ENCODE measurements at places on chromosomes 7 and 10.

DNA sequence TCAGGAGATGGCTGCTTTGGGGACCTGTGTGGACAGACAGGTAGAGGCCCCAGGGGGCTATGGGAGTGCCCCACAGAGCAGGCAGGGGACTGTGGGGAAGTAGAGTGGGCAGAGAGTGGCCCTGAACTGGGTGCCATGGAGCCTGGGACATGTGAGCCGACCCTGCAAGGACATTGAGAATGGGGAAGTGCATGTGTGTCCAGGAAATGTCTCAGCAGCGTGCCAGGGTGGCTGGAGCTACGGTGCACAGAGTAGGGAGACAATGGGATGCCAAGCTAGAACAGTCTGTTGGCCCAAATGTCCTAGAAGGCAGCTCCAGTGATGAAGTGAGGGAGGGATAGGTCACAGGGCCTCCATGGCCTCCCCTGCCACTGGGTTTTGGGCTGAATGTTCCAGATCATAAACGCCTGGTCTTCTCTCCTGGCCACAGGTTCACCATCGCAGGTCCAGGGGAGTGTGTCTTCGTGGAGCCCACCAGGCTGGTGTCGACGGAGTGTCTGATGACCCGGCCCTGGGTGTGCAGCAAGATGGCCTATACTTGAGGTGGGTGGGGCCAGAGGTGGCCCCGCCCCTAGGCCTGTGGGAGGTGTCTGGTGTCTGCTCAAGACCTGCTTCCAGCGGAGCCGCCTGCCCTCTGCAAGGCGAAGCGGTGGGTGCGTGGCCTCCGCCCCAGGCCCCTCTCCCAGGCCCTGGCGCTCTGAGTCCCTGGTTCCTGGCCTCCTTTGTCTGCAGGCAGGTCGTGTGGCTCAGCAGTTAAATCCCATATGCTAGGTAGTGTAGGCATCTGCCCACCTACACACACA lies 20.5 kb downstream of the CLEC2L start:
- no peak for DNase-seq

GRCh38 chr7:137287651-137288258 lies 55.8 kb downstream of the PTN start:
- DNase-seq: peak; percentile 46

- DNase-seq: no peak
Observed at GRCh38 chr10:2920637-2921036, 146.7 kb upstream of the PFKP start.

- DNase-seq: peak; percentile 78
Observed at GRCh38 chr10:97673736-97674525, 13.1 kb downstream of the AVPI1 start.

DNA sequence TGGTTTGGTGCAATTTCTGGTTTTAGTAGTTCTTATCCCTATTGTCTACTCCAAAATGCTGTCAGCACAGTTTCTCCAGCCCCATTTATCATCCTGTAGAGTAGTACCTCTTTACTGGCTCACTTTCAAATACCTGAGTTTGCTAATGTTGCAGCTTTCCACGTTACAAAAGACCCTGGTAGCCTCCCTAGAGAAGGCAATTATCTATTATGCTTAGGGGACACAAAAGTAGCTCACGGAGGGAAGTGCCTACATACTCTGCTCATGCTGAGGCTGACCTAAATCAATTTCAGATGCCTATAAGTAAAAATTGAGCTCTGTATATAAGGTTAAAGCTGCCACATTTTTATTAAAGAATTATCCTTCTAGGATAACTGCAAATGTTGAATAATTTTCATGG lies 603.6 kb downstream of the CNTNAP2 start:
- DNase-seq: no peak

- no peak for DNase-seq
Observed at GRCh38 chr10:122387572-122387971, 13.1 kb downstream of the PLEKHA1 start.

DNA sequence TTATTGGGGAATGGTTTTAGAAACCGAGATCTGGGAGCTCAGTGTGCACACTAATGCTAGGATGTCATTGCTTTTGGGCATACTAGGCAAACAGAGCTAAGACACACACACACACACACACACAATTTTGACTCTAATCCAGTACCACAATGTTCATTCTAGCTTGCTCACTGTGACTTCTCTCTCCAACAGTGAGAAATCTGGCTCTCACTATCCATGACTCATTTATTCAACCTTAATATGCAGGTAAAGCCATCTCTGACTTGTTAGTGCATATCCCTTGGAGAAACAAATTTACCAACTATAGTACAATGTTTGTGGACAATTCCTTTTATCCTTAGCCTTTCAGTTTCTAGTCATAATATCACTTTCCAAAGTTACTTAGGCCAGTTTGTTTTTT lies 5.9 kb upstream of the BMS1 start:
- DNase-seq: no peak

GRCh38 chr10:61197057-61197456 lies 253.1 kb upstream of the RHOBTB1 start:
- DNase-seq: no peak

- DNase-seq: no peak
Observed at GRCh38 chr10:97408496-97408992, 7.4 kb upstream of the RRP12 start.

GRCh38 chr10:114334301-114334700 lies 70.0 kb downstream of the AFAP1L2 start:
- DNase-seq: no peak

DNA sequence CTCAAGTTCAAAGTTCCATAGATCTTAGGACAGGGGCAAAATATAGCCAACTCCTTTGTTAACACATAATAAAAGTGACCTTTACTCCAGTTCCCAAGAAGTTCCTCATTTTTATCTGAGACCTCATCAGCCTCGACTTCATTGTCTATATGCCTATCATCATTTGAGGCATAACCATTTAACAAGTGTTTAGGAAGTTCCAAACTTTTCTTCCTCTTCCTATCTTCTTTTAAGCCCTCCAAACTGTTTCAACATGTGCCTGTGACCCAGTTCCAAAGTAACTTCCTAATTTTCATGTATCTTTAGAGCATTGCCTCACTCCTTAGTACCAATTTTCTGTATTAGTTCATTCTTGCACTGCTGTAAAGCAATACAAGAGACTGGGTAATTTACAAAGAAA lies 569.1 kb downstream of the ANKRD7 start:
- no peak for DNase-seq

DNA sequence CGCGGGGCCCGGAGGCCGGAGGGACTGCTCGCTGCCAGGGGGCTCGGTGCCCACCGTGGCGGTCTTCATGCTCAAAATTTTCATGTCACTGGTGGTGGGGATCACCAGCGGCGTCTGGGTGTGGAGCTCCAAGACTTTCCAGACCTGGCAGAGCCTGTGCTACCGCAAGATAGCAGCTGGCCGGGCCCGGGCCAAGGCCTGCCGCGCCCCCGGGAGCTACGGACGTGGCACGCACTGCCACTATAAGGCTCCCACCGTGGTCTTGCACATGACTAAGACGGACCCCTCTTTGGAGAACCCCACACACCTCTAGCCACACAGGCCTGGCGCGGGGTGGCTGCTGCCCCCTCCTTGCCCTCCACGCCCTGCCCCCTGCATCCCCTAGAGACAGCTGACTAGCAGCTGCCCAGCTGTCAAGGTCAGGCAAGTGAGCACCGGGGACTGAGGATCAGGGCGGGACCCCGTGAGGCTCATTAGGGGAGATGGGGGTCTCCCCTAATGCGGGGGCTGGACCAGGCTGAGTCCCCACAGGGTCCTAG lies 2.0 kb downstream of the FZD9 start:
- DNase-seq: no peak

- DNase-seq: no peak
Observed at GRCh38 chr10:56116684-56117083, 244.4 kb downstream of the ZWINT start.

GRCh38 chr10:122995936-122996335 lies 12.7 kb downstream of the IKZF5 start:
- DNase-seq: no peak

GRCh38 chr10:131689016-131689415 lies 211.8 kb upstream of the PPP2R2D start:
- DNase-seq: no peak

- peak; percentile 88 for DNase-seq
Observed at GRCh38 chr10:102452672-102453340, 1.5 kb upstream of the C10orf95 start.

GRCh38 chr10:108817584-108817983 lies 1105.7 kb downstream of the XPNPEP1 start:
- DNase-seq: no peak

GRCh38 chr7:93958651-93959050 lies 37.1 kb downstream of the GNG11 start:
- no peak for DNase-seq

DNA sequence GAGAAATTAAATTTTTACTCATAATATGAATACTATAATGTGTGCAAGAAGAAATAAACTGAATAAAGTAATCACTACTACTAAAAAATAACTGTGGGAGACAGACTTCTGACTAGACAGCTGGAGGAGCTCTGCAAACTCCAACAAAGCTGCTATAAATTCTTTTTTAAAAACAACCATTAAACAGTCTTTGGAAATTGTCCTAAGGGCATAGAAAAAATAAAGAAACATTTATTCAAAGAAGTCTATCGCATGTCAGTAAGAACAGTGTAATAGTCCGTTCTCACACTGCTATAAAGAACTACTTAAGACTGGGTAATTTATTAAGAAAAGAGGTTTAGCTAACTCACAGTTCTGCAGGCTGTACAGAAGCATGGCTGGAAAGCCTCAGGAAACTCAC lies 56.0 kb downstream of the ZPBP start:
- no peak for DNase-seq

DNA sequence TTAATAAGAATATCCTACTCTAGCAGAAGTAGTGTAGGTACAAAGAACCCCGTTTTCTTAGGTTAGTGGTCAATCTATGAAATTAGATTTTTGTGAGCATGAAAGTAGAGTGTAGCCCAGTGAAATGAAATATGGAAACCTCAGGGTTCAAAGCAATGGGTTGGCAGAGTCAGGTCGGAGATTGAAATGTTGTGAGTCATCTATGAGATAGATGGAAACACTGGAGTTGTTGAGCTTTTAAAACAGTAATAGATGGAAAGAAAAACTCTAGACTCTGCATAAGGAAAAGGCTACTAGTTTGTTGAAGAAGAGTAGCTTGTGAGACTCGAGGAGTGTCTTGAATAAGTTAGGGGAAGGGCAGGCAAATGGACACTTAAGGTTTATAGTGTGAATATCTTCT lies 251.9 kb downstream of the EXOC4 start:
- DNase-seq: no peak

Measured in GM23248 (cell line).